ENCODE measurements at places on chromosomes 12 and 14. TPM values are rescaled to one million over a fixed set of nuclear protein-coding genes. Genes with fewer than 3 reads are reported as not detected.
A peak's percentile ranks its signal among the peaks of the same experiment; 100 is the strongest.

DNA sequence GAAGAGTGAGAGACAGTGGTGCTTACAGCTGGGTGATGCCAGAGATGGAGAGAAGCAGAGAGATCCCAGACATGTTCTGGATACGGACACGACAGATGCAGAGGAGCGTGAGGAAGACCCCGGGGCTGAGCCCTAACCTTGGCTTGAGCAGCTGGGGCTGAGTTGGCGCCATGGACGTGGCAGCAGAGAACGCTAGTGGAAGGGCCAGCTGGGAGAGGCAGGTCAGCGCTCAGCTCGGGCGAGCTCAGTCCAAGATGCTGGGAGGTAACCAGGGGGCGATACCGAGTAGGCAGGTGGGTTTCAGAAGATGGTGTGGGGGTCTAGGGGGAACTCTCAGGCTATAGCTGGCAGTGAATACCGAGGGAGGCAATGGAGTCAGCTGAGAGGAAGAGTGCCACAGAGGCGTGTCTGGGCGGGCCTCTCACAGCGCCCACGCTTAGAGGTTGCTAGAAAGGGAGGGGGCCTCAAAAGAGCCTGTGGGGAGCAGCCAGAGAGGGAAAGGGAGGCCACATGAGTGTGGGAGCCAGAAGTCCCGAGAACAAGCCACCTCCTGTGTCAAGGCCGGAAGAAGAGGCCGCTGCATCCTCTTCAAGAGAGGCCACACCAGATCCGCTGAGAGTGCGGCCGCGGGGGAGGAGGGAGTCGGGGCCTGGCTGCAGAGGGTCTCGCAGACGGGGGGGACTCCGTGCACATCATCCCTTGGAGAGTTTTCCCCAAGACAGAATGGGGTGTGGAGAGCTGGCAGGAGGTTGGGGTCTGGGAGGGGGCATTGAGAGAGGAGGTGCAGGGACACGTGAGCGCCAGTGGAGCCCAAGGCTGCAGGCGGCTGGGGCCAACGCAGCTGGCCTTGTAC is 57.0 kb upstream of the DIO3 start:
- no peaks in the 10 kb centered on the region for H3K36me3 ChIP-seq
- no peak for DNase-seq
- no peaks in the 10 kb centered on the region for H3K27me3 ChIP-seq
- no peaks in the 10 kb centered on the region for H3K4me1 ChIP-seq

- no peaks in the 10 kb centered on the region for H3K36me3 ChIP-seq
- H3K27me3 ChIP-seq = no peaks in the 10 kb centered on the region
- peak; percentile 56 for DNase-seq
- H3K4me1 ChIP-seq = peaks cover 24% of the 10 kb centered on the region
Observed at GRCh38 chr12:120928864-120929652, 24.9 kb upstream of the SPPL3 start.

Gene CLEC1B
- polyA plus RNA-seq = not detected

GRCh38 chr14:45181329-45181728 is 45.6 kb downstream of the FANCM start:
- peaks cover 15% of the 10 kb centered on the region for H3K4me1 ChIP-seq
- DNase-seq = no peak
- H3K4me3 ChIP-seq = no peak overlapping the region
- H3K36me3 ChIP-seq = no peaks in the 10 kb centered on the region

DNA sequence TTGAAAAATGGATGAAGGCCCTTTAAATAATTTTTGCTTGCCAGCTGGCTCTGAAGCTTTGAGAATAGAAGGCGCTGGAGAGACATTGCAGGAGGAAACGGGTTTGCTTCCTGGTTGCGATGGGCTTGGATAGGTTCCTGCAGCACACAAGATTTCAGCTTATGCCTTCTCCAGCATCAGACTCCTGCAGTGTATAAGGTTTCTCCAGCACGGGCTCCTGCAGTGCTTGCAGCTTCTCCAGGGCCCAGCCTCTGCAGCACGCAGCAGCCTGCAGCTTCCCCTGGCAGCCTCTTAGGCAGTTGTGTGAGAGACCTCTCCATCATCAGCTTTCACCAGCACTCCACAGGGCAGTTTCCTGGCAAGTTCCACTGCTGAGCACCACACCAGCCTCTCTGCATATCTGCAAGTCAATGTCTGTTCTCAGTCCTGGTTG is 78.7 kb upstream of the ZDHHC17 start:
- H3K4me3 ChIP-seq = no peak overlapping the region
- no peaks in the 10 kb centered on the region for H3K4me1 ChIP-seq
- no peak for DNase-seq
- no peak overlapping the region for H3K27ac ChIP-seq

GRCh38 chr12:113220593-113221180 is 577 bp upstream of the TPCN1 start:
- no peak for DNase-seq
- H3K4me3 ChIP-seq = peak overlapping the region; percentile 48
- H3K27ac ChIP-seq = peak overlapping the region; percentile 69
- no peaks in the 10 kb centered on the region for H3K27me3 ChIP-seq
- H3K36me3 ChIP-seq = no peaks in the 10 kb centered on the region

DNA sequence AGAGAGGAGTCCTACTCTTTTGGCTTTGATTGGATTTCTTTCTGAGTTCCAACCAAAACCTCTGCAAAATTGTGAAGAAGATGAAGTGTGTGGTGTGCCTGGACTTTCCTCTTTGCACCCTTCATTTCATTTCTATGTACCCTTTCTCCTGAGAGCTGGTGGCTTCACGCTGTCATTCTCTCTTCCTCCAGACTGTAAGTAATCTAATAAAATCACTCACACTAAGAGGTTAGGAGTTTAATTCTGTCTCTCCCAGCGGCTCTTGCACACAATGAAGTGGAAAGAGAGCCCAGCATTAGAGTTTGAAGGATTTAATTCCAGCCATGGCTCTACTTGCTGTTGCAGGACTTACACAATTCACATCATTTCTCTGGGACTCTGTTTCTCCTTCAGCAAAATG is 37.8 kb upstream of the CRADD start:
- H3K4me1 ChIP-seq = no peaks in the 10 kb centered on the region
- H3K36me3 ChIP-seq = no peaks in the 10 kb centered on the region
- H3K4me3 ChIP-seq = no peak overlapping the region
- DNase-seq = no peak
- peaks cover 10% of the 10 kb centered on the region for H3K27me3 ChIP-seq

DNA sequence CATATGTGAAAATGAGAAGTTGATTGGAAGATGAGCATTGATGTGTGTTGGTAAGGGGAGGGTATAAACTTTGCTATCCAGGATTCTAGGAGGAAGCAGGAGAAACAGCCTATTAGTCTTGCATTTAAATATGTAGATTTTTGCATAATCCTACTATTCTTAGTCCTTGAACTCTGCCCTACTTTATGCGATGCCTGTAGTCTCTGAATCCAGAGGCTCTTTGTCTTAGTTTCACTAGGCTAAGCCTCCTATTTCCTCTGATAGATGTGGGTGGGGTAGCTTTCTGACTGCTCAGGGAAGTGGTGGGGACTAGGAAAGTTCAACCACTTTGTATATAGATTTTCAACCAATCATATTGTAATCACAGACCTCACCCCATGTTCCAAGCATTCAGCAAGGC is 49.5 kb upstream of the KCNC2 start:
- H3K4me1 ChIP-seq = no peaks in the 10 kb centered on the region
- no peaks in the 10 kb centered on the region for H3K36me3 ChIP-seq
- no peak for DNase-seq
- no peaks in the 10 kb centered on the region for H3K27me3 ChIP-seq

DNA sequence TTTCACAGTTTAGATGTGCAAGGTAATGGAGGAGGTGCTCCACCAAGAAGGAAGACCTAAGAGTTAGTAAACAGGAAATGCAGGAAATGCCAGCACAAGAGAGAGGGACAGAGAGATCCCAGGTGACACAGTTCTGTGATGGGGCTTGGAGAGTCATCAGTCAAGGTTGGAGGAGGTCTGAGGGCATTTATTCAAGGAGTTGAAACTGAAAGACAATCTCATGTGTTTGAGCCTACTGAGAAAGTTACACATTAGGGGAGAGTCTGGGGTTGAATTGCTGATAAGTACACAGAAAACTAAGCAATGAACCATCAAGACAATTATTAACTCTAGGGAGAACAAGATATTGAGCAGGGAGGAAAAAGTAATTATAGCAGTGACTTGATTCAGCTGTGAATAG is 138.5 kb downstream of the ANO6 start:
- peaks cover 28% of the 10 kb centered on the region for H3K36me3 ChIP-seq
- no peak overlapping the region for H3K27ac ChIP-seq
- DNase-seq = no peak
- H3K4me1 ChIP-seq = peaks cover 4% of the 10 kb centered on the region

GRCh38 chr14:52106840-52107239 is 38.0 kb upstream of the NID2 start:
- H3K4me3 ChIP-seq = no peak overlapping the region
- no peaks in the 10 kb centered on the region for H3K36me3 ChIP-seq
- H3K27me3 ChIP-seq = no peaks in the 10 kb centered on the region
- no peak for DNase-seq

DNA sequence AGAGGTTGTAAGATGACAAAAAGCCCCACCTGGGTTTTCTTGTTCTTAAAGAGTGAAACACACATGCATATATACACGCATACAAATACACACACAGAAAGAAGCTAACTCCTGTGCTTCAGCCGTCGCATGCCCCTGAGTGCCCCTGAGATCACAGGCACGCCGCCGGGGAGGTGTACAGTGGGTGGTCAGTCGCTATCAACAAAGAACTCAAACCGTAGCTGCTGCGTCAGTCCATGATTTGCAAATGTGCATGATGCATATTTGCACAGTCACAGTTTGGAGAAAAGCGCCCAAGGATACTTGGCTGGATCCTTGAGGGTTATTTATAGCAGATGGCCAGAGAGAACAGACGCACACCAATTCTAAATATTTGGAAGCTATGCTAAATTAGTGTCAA is 206.9 kb downstream of the TMEM132D start:
- H3K4me3 ChIP-seq = no peak overlapping the region
- no peak for DNase-seq
- H3K36me3 ChIP-seq = no peaks in the 10 kb centered on the region
- no peaks in the 10 kb centered on the region for H3K4me1 ChIP-seq

DNA sequence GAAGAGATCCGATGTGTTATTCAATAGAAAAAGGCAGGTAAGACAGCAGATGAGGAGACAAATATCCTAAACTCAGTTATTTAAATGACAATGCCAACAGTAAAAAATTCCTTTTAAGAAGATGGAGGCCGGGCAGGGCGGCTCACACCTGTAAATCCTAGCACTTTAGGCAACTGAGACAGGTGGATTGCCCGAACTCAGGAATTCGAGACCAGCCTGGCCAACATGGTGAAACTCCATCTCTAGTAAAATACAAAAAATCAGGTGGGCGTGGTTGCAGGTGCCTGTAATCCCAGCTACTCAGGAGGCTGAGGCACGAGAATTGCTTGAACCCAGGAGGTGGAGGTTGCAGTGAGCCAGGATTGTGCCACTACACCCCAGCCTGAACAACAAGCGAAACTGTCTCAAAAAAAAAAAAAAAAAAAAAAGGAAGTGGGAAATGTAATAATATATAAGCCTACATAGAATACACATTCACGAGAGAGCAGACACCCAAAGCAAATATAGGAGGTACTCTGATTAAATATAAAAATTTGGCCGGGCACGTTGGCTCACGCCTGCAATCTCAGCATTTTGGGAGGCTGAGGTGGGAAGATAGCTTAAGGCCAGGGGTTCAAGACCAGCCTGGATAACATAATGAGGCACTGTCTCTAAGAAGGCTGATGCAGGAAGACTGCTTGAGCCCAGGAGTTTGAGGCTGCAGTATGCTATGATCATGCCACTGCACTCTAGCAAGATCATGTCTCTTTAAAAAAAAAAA is 19.0 kb downstream of the CORO1C start:
- no peak overlapping the region for H3K4me3 ChIP-seq
- H3K4me1 ChIP-seq = peaks cover 13% of the 10 kb centered on the region
- H3K36me3 ChIP-seq = peaks cover 5% of the 10 kb centered on the region
- H3K27me3 ChIP-seq = no peaks in the 10 kb centered on the region
- no peak for DNase-seq

Gene KDM2B
- polyA plus RNA-seq = 10.0 TPM

- peaks cover 57% of the 10 kb centered on the region for H3K4me1 ChIP-seq
- no peaks in the 10 kb centered on the region for H3K27me3 ChIP-seq
- peaks cover 15% of the 10 kb centered on the region for H3K36me3 ChIP-seq
- peak overlapping the region; percentile 10 for H3K27ac ChIP-seq
- no peak for DNase-seq
Observed at GRCh38 chr12:46264057-46264456, 4.8 kb downstream of the SLC38A1 start.

GRCh38 chr14:101620821-101621785 is 59.8 kb downstream of the DIO3 start:
- no peaks in the 10 kb centered on the region for H3K36me3 ChIP-seq
- no peak for DNase-seq

Gene KCNK13
- polyA plus RNA-seq = 0.03 TPM

DNA sequence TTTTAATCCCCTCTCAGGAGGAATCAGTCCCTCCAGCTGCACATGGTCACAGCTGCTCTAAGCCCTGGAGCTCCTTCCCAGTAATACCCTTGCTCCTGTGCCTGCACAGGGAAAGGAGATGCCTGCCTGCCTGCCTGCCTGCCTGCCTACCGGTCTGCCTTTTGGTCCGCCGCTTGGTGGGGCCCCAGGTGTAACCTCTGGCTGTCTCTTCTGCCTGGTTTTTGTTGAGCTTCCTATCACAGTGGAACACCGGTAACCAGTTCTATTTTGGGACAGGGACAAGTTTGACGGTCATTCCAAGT is 99.8 kb downstream of the DAD1 start:
- H3K4me3 ChIP-seq = no peak overlapping the region
- H3K27me3 ChIP-seq = peaks cover 3% of the 10 kb centered on the region
- H3K36me3 ChIP-seq = no peaks in the 10 kb centered on the region
- H3K27ac ChIP-seq = no peak overlapping the region
- peaks cover 20% of the 10 kb centered on the region for H3K4me1 ChIP-seq

- no peaks in the 10 kb centered on the region for H3K4me1 ChIP-seq
- DNase-seq = no peak
- H3K36me3 ChIP-seq = no peaks in the 10 kb centered on the region
- no peak overlapping the region for H3K27ac ChIP-seq
- no peak overlapping the region for H3K4me3 ChIP-seq
Observed at GRCh38 chr12:97452230-97452629, 10.4 kb upstream of the RMST start.

Gene TAC3
- not detected for polyA plus RNA-seq

- H3K27me3 ChIP-seq = no peaks in the 10 kb centered on the region
- H3K4me3 ChIP-seq = no peak overlapping the region
- peaks cover 2% of the 10 kb centered on the region for H3K4me1 ChIP-seq
- no peak overlapping the region for H3K27ac ChIP-seq
- H3K36me3 ChIP-seq = no peaks in the 10 kb centered on the region
- DNase-seq = peak; percentile 11
Observed at GRCh38 chr12:113802000-113802749, 163.9 kb downstream of the RBM19 start.

DNA sequence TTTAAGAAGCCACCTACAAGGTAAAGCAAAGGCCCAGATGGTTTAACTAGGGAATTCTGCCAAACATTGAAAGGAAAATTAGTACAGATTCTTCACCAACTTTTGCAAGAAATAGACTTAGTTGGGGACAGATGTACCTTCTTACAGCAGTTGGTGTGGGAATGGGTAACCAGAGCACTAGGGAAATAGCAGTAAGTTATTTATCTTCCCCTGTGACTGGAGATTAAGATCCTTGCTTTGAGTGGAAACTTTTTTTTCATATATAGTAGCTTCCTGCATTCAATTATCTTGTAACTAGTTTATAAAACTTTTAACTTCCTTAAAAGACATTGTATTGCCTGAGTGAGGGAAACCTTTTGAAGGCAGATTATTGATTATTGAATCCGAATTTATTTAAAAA is 44.2 kb downstream of the ARID2 start:
- H3K36me3 ChIP-seq = no peaks in the 10 kb centered on the region
- no peak overlapping the region for H3K4me3 ChIP-seq
- H3K27ac ChIP-seq = no peak overlapping the region

Measured in keratinocyte (primary cell).